Stimulated activated CD4-positive, alpha-beta T cell treated with anti-CD3 and anti-CD28 coated beads, TNF-alpha, amount 100 ng/mL, for 4 hours (primary cell): ENCODE measurements at places on chromosomes 3 and 15.

GRCh38 chr3:87201727-87202126, 25.4 kb upstream of the CHMP2B start:
- no peak for DNase-seq

DNA sequence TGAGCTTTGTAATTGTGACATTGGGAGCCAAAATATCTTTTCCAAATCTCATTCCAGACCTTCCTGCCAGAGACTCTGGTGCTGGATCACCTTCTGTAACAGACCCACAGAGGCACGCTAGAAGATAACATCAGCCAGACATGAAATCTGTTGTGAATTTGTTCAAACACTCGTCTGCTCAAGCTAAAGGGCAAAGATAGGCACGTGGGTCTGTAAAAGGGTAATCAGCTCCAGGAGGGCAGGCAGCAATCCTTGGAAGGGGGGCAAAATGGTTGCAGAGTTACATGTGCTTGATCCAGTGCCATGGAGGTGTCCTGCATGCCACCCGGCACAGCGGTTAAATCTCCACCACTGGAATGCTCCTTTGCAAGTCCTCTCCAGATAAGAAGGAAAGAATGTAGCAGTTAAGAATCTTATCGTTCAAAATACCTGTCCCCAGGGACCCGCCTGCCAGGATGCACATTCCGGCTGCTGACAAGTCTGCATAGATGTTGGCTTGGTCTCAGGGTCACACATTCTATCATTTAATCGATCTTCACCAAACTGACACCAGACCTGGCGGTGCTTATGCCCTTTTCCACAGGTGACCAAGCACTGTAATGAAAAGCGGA, 74.8 kb downstream of the ADAMTS9 start:
- no peak for DNase-seq

DNA sequence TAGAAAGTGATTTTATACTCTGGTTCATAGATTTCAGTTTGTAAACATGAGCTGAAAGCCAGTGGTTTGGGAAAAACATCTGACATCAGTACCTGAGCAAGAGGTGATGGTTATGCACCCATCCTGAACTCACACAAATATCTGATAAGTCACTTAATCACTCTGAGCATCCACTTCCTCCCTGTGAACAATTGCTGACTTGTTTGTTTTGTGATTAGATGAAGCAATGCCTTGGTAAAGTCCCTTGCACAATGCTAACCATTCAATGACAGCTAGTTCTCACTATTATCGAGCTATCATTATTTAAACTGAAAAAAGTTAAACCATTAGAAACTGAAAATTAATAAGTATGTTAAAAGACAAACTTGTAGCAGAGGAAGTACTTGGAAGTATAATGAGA, 303.0 kb downstream of the PLOD2 start:
- no peak for DNase-seq

- no peak for DNase-seq
Observed at GRCh38 chr15:43775411-43775965, 1.3 kb downstream of the ELL3 start.

GRCh38 chr3:25725810-25726209, 57.4 kb downstream of the NGLY1 start:
- no peak for DNase-seq

- no peak for DNase-seq
Observed at GRCh38 chr3:178558637-178559036, 22.4 kb downstream of the KCNMB2 start.

GRCh38 chr15:28921336-28921735, 35.6 kb downstream of the APBA2 start:
- DNase-seq, result no peak

GRCh38 chr15:32003558-32003957, 26.8 kb upstream of the CHRNA7 start:
- no peak for DNase-seq

GRCh38 chr15:100926971-100927756, 8.0 kb downstream of the LRRK1 start:
- no peak for DNase-seq
